Nucleus accumbens (tissue), 56 donors: ENCODE measurements at places on chromosomes 11 and 22.
A peak's percentile ranks its signal among the peaks of the same experiment; 100 is the strongest.

DNA sequence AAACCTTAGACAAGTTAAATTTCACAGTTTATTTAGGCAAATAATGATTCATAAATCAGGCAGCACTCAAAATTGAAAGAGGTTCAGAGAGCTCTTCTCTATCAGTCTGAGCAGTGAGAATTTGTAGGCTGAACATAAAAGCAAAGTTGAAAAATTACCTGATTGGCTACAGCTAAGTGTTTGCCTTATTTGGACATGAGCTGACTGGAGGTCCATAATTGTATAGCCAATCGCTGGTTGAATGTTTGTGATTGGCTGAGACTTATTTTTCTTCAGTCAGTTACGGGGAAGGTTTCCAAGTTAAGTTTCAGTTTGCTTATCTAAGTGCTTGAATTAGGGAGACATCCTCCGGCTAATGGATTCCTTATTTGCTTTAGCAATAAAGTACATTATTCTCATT lies 527.5 kb downstream of the CNTN5 start:
- DNase-seq, result no peak

DNA sequence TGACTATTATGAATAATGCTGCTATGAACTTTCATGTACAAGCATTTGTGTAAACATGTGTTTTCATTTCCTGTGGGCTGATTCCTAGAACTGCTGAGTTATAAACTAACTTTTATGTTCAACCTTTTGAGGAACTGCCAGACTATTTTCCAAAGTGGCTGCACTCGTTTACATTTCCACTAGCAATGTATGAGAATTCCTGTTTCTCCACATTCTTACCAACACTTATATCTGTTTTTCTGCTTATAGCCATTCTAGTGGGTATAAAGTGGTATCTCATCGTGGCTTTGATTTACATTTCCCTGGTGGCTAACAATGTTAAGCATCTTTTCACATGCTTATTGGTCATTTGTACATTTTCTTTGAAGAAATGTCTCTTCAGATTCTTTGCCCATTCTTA lies 35.2 kb upstream of the SCUBE2 start:
- no peak for DNase-seq

DNA sequence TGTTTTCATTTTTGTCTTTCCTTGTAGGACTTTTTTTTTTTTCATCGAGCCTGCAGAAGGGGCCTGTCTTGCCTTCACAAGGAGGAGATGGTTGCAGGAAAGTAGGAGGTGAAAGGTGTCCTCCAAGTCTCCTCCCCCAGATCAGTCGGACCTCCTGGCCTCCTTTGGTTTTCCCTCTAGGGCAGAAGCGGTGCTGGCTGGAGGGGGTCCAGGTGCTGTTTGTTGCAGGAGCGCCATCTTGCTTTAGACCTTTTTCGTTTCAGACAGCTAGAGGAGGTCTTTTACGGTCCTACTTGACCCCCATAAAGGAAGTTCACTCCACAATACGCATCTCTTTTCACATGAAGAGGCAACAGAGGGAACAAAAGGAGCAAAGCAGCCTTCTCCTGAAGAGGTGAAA lies 66.0 kb downstream of the ZBTB16 start:
- DNase-seq, result no peak

DNA sequence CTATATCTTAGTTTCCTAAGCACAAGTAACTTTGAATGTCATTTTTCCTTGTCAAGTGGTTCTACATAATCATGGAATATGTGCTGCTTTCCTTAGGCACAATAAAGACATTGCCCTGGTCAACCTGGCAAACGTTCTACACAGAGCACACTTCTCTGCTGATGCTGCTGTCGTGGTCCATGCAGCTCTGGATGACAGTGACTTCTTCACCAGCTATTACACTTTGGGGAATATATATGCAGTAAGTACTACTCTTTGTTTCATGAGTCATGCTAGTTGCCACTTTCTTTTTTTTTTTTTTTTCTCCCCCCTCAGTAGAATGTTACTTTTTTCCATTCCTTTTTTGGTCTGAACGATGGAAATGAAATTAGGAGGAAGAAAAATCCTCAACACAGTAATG lies 38.5 kb downstream of the TTC17 start:
- no peak for DNase-seq

- DNase-seq, result no peak
These were observed 830 bp downstream of the ACAT1 start for GRCh38 chr11:108122166-108122628.

DNA sequence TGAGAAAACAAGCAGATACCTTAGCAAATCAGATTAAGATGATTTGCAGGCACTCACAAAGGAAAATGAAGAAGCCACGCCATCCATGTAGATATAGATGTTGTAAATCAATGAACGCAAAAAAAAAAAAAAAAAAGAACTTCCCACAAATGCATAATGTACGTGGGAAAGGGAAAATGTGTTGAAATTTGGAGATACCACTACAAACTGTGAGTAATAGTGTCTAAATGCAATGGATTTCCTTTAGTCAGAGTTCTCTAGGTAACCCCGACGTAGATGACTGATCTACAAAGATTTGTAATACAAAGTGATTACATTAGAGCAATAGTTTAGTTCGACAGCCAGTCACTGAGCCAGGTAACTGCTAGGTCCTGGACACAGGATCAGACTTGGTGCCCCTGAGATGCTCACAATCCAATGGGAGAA lies 783 bp upstream of the ANKRD54 start:
- no peak for DNase-seq

- DNase-seq, result no peak
These were observed 65.5 kb downstream of the RPUSD4 start for GRCh38 chr11:126145954-126146353.

GRCh38 chr11:125404157-125404810 lies 91.8 kb downstream of the FEZ1 start:
- DNase-seq, result no peak

- DNase-seq, result no peak
These were observed 3.8 kb downstream of the PRPF19 start for GRCh38 chr11:60902625-60903024.

DNA sequence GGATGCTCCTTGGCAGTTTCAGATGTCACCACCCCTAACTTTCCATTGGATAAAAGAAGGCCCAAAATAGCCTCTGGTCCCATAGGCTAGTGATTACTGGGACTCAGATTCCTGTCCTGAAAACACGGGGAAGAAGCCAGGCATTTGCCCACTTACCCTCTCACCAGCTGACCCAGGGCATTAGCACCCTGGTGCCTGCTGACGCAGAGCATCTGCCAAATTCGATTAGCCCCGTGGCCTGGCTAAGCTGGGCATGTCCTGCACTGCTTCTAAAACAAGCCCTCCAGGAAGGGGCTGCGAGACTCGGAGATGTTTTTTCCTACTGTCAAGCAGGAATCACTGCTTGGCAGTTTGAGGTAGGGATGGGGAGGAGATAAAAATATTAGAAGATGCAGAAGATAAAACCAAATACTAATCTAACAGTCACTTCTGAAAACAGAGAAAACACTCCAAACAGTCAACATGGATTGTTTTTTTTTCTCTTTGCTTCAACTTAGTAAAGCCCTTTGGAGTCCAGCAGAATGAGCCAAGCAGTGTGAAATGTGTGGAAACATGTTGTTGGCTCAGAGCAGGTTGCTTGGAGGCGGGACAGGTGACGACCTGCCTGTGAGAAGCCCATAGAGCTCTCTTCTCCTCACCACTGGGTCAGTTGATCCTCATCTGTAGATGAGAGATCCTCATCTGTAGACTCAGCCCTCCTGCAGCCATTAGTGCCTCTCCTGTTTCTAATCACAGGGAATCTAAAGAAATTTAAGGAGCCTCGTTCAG lies 54.0 kb downstream of the BDNF start:
- DNase-seq, result no peak

DNA sequence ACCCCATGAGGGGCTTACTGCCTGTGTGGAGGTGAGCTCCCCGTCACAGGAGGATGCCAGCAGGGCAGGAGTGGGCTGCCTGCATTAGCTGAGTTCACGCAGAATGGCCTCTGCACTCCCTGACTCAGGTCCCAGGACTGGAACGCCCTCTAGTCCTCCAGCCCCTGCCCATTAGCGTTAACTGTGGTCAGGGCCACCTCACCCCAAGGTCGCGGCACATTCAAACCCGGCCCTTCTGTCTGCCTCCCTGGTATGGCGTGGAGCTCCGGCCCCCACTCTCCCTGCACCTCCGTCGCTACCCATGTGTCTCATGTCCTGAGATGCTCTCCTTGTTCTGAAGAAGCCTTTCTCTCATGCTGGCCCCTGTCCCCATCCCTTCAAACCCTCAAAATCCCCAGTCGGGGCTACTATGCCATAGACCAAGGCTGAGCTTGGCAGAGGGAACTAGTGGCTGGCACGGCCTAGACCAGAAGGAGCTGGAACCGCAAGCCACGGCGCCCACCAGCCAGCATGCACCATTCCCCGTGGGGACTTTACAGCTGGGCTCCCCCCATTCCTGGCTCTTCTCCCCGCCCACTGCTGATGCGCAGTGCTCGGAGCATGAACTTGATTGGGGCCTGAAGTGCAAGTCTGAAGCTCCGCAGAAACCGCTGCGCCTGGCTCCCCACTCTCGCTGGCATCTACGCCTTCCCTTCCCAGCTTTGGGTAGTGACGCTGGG lies 79.5 kb upstream of the RTL6 start:
- DNase-seq, result no peak

GRCh38 chr22:23190526-23190925 lies 10.2 kb downstream of the BCR start:
- DNase-seq, result no peak

DNA sequence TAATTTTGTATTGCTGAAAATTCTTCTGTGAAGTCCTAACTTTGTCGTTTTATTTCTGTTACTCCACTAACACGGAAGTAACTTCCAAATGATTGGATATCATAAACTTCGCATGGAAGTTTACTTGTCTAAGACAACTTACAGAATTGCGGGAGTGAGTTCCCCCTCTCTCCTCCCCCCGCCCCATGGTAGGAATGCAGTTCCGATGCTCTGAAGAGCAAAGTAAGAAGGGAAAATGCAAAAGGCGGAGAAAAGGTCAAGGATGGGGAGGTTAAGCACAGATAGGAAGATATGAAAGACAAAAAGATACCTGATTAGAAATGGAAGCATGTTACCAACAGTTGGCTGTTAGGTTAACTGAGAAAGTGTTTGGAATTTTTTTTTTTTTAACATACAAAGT lies 1.3 kb downstream of the EIF3M start:
- no peak for DNase-seq

DNA sequence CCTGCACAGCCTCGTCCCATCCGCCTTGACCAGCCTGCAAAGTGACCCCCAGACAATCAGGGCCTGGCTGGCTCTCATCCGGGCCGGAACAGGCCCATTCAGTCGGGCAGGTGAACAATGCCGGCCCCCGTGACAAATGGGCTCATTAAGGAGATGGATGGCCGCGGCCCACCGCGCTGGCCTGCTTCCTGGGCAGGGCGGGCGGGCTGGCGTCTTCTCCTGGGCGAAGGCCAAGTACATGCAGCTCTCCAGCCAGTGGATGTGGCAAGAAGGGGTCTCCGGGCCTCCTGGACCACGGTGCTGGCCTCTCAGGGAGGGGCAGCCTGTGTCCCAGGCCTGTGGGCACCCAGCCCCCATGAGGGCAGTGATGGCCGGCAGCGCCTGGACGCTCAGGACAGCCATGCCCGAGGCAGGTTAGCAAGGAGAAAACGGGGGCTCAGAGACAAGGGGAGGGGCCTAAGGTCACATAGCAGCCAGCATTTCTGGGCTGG lies 1022.8 kb downstream of the BRD1 start:
- DNase-seq, result peak; percentile 40

- no peak for DNase-seq
These were observed 8.9 kb downstream of the TOM1 start for GRCh38 chr22:35308480-35309021.

DNA sequence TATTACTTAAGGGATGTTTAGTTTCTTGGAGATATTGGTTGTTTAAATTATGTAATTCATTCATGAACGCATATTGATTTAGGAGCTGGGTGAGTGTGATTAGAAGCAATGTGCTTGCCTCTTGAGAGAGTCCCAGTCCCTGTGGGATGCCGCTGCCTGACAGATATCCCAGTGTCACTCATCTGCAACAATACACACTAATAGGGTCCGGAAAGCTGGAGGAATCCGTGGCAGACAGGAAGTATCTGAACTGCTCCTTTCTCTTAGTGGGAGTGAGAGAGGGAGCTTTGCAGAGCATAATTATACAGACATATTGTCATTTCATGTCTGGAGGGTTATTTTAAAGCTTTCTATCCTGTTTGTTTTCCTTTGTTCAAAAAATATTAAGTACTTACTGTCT lies 17.4 kb downstream of the AMOTL1 start:
- DNase-seq, result no peak

GRCh38 chr22:47767403-47767802 lies 1005.0 kb downstream of the TBC1D22A start:
- no peak for DNase-seq

- DNase-seq, result no peak
These were observed 58.7 kb downstream of the FDX1 start for GRCh38 chr11:110488446-110488845.

DNA sequence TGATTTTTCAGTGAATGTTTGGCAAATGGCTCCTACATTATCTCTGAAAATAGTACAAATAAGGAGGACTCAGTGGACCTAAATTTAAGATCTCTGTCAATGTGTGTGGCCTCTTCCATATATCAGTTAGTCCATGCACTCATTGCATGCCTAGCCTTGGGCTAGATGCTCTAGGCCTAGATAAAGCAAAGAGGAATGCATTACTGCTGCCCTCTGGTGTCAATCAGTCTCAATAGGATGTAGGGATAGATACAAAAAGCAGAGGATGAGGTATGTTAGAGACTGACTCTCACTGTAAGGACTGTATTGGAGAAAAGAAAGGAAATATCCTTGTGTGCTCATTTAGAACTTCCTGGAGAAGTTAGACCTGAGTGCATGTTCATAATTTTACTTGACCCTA lies 42.0 kb downstream of the MS4A2 start:
- no peak for DNase-seq

DNA sequence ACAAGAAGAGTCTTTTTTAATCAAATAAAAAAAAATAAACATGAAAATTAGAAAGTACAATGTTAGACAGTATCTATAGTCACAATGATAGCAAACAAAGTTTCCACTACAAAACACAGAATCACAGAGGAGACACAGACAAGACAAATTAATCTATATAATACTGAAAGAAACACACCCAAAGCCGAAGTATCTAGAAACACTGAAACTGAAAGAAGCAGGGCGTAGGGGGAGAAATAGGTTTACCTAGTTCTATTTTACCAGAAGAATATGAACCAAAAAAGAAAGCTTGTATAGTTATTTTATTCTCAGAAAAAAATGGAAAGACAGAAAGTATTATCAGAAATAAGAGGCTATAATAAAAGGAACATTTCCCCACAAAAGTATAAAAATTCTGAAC lies 27.1 kb upstream of the NUP50 start:
- no peak for DNase-seq
